ENCODE measurements at places on chromosomes 4 and X.

- no peak for DNase-seq
These were observed 12.6 kb downstream of the C4orf36 start for GRCh38 chr4:86879641-86880040.

- no peak for DNase-seq
These were observed 7.7 kb downstream of the FGG start for GRCh38 chr4:154604696-154605200.

- no peak for DNase-seq
These were observed 162.3 kb upstream of the MAMLD1 start for GRCh38 chrX:150200820-150201287.

DNA sequence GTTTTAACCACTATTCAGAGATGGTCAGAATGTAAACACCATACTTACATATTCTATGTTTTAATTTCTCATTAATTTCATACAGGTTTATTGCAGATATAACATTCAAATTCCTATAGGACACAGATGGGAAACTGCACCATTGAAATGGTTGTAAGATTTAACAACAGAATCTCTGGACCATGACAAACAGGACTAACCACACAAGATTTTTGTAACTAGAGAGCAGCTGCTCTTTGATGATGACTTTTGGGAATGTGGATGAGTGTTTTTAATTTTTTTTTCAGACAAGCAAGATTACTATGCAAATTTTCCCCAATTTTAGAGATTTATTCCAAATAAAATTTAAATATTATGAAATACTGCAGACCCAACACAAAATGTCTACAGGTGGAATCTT lies 610.2 kb downstream of the PCDH18 start:
- DNase-seq = no peak

DNA sequence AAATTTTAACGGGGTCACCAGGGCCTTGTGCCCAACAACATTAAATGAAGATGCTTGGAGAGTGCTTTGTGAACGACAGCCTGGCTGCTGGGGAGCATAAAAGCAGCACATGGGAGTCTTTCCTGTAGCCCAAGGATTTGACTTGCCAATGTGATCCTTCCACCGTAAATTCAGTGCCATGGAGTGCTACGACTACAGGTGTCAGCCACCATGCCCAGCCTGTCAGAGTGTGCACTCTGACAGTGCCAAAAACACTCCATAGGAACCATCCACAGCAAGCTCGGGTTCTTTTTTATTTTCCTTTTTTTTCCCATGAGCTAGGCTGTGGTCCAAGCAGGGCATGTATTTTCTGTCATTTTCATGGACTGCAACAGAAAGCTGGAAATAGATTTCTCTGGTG lies 156.9 kb downstream of the NLGN4X start:
- DNase-seq = no peak

- no peak for DNase-seq
These were observed 52.7 kb downstream of the SPINK2 start for GRCh38 chr4:56768763-56769162.

DNA sequence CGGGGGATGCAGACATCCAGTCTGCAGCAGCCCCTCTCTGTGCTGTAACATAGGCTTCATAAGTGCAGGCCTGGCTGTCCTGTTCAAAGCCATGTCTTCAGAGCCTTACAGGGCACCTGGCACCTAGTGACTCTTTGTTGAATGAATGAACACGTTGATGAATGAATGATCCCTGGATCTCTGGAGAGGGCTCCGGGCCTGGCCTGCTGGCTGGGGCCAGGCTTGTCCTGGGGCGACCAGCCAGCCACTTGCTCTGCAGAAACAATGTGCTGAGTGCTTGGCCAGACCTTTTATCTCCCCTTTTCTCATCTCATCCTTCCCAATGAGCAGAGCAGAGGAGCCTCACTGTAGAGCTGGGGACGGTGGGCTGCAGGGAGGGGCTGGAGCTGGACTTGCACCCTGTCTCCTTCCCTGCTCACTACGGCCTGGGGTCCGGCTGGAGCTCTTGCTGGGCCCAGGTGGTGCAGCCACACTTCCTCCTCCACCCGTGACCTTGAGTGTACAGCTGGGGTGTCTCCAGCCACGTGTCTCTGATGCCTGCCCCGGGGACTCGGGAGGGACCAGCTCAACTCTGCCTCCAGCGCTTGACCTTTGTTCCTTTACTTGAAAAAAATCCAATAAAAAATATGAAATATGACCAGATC lies 77.9 kb downstream of the PSAPL1 start:
- no peak for DNase-seq

DNA sequence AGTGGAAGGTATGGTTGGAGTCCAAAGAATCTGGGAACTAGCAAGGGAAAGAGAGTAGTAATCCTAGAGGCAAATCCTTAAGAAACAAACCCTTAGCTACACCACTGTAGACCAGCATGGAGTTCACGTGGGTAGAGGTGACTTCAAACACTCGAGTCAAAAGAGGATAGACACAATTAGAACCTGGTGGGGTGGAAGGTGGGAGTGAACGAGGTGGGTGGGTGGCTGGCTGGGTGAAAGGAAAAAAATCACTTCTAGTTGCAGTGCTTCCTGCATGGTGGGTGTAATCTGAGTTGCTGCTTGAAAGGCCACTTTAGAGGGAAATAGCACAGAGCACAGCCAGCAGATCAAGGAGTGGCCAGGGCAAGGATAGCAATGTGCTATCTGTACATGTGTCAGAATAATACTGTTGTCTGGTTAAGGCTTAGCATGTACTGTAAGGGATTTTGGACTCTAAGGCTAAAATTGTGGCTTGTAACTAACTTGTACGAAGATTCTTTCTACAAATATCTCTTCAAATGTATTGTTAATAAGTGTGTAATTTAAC lies 356.2 kb downstream of the GRIA2 start:
- no peak for DNase-seq

GRCh38 chrX:6187256-6187655 lies 41.4 kb downstream of the NLGN4X start:
- DNase-seq = no peak

DNA sequence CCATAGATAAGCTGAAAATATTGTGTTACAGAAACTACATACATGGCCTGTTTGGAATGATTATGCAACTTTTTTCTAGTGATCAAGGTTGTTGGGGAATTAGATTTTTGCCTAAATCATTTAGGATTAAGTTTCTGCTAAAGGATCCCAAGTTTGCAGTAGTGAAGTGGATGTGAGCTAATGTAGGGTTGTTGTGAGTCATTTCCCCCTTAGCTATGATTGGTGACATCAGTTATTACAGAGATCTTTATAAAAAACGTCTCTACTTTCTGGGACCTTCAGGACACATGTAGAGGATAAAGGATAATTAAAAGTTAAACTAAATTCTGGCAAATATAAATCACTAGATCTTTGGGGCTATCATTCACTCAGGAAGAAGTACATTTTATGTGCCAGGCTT lies 133.3 kb downstream of the GATB start:
- no peak for DNase-seq

- no peak for DNase-seq
These were observed 45.3 kb downstream of the CASP6 start for GRCh38 chr4:109657854-109658418.

- DNase-seq = peak; percentile 10
These were observed 7.2 kb upstream of the IDS start for GRCh38 chrX:149512225-149512885.

GRCh38 chr4:127586922-127587571 lies 45.7 kb upstream of the INTU start:
- DNase-seq = no peak

- DNase-seq = no peak
These were observed 65.8 kb upstream of the PRPS1 start for GRCh38 chrX:107562482-107562881.

- DNase-seq = no peak
These were observed 336.8 kb upstream of the CLNK start for GRCh38 chr4:11021333-11021732.

- no peak for DNase-seq
These were observed 64.0 kb downstream of the GPRASP3 start for GRCh38 chrX:102784550-102784949.

GRCh38 chr4:74308215-74308614 lies at the start of gene EPGN:
Gene EPGN (plus strand): TSS chr4:74308470. CDS start chr4:74308534, 64 bp downstream.
- DNase-seq = no peak

- DNase-seq = no peak
These were observed 25.7 kb downstream of the RNF128 start for GRCh38 chrX:106752101-106752678.

GRCh38 chrX:15465347-15465746 lies 27.8 kb downstream of the PIR start:
- DNase-seq = no peak

DNA sequence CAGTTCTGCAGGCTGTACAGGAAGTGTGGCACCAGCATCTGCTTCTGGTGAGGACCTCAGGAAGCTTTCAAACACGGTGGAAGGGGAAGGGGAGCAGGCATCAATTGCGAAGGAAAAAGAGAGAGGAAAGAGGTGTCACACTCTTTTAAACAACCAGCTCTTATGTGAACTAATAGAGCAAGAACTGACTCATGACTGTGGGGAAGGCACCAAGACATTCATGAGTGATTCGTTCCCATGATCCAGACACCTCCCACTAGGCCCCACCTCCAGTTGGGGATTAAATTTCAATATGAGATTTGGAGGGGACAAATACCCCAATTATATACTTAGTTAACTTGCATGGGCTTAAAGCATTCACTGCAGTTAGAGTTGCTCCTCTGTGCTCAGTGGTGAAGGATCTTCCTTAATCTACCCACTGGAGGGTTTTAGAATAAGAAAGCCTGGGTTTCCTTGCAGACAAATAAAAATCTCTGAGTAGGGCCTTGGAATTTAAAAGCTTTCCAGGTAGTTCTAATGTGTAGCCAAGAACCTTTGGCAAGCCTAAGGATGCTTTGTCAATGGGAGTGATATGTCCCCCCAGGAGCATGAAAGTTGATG lies 60.0 kb downstream of the SYNPO2 start:
- DNase-seq = no peak

GRCh38 chrX:1609762-1610161 lies 5.1 kb upstream of the ASMT start:
- DNase-seq = no peak

- no peak for DNase-seq
These were observed 12.2 kb upstream of the EDA start for GRCh38 chrX:69603566-69604194.

- no peak for DNase-seq
These were observed 645 bp downstream of the AMMECR1 start for GRCh38 chrX:110317061-110317819.

DNA sequence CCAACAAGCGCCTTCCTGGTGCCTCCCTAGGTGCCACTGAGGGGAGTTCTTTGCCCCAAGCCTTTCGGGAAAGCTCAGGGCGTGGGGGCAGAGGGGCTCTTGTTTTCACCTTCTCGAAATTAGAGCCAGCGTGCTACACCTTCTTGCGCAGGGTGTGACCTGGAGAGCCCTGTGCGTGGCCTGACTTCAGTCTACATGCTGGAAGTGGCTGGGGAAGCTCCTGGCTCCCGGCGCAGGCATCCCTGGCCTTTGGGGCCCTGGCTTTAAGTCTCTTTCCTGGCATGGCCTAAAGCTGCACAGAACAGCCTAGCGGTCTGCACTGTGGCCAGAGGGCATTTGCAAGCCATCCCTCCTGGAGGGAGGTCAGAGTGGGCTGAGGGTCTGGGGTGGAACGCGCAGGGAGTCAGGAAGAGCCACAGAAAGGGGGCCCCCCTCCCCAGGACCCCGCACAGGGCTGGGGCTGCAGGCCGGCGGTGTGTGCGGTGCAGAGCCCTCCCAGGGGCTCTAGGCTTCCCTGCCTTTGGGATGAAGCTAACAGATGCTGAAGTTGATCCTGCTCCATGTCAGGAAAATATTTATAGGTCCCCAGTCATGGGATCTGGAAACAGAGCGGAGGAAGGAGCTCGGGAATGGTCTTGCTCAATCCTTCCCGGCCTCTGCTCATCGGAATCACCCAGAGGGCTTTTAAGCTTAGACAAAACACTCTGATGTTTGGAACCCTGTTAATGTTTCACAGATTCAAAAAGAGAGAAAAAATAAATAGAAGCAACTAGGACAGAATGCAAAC lies 781 bp upstream of the SPON2 start:
- no peak for DNase-seq

- DNase-seq = no peak
These were observed 36.9 kb upstream of the RASGEF1B start for GRCh38 chr4:81508411-81509185.

GRCh38 chrX:28178206-28178605 lies 197.0 kb upstream of the DCAF8L1 start:
- DNase-seq = no peak

- no peak for DNase-seq
These were observed 759.1 kb upstream of the SLIT2 start for GRCh38 chr4:19492606-19493005.

DNA sequence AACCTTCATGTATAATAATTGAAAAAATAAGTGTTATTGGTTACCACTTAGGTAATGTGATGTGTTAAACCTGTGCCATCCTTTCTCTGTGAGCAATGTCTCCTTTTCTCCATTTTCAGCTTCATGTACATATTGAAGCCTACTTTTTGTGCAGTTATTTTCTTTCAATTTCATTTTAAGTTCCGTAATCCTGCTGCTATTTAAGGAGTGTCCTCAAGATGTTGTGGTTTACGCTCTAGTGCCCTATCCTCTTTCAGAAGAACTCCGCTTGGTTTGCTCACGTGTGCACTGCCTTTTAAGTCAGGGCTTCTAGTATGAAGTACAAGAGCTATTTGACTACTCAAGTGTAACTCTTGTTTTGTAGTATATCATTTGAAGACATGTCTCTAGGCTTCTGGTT lies 2253.2 kb upstream of the TENM3 start:
- DNase-seq = no peak

GRCh38 chr4:5752376-5753184 lies 41.6 kb downstream of the EVC start:
- no peak for DNase-seq

DNA sequence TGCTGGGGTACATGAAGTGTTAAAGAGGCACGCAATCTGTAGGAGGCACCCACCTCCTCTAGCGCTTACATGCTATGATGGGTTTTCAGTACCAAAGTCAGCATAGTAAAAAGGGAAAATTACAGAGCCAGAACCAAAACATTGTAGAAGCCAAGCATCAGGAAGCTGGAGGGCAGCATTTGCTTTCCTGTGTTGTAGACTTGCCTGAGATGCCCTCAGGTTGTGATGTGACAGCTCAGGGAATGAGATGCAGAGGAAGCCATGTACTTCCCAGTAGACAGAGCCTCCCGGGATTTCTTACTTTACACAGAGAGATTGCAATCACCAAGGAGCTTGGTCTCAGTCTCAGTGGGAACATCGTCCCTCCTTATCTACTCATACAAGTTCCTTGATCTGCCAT lies 161.5 kb downstream of the ARAP2 start:
- no peak for DNase-seq

DNA sequence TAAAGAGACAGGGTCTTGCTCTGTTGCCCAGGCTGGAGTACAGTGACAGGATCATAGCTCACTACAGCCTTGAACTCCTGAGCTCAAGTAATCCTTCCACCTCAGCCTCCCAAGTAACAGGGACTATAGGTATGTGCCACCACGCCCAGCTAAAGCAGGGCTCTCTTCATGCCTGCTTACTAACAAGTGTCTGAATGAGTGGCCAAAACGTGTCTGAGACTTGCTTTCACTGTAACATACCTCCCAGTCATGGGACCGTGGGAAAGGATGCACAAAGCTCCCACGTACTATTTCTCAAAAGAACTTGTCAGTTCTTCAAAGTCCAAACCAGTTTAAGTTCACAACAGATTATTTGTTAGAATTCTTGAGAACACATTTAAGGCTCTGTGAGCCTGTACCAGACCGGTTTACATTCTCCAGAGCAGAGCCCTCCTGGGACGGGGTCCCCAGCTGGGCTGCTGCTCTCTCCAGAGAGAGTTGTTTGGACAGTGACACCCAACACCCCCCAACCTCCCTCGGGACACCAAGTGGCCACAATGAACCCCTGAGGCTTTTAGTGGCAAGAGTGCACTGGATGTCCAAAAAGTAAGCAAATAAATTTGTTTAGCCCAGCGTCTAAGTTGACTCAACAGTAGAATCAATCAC lies 24.1 kb downstream of the SH3KBP1 start:
- no peak for DNase-seq

GRCh38 chr4:108247387-108248049 lies 78.8 kb upstream of the LEF1 start:
- DNase-seq = peak; percentile 68

Measured in NCI-H187 (cell line).